Psoas muscle (tissue), 8 donors: ENCODE measurements at places on chromosomes 11 and 22. TPM values are rescaled to one million over a fixed set of nuclear protein-coding genes. Genes with fewer than 3 reads are reported as not detected.

- no peaks in the 10 kb centered on the region for H3K36me3 ChIP-seq
- H3K4me1 ChIP-seq: peaks cover 21% of the 10 kb centered on the region
- no peak overlapping the region for H3K4me3 ChIP-seq
- H3K27ac ChIP-seq: no peak overlapping the region
Observed at GRCh38 chr22:33896154-33896553, 24.1 kb downstream of the LARGE1 start.

DNA sequence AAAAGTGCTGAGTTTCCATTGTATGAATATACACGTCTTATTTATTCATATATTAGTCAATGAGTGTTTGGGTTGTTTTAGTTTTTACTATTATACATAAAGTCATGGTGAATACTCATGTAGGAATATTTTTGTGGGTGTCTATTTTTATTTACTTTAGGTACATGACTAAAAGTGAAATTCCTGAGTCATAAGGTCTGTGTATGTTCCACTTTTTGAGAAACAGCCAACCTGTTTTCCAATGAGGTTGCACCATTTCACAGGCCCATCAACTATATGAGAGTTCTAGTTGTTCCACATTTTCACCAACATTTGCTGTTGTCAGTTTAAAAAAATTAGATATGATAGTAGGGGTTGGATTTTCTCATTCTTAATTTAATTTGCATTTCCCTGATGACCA lies 6.6 kb upstream of the OR6X1 start:
- no peaks in the 10 kb centered on the region for H3K4me1 ChIP-seq
- H3K36me3 ChIP-seq: no peaks in the 10 kb centered on the region
- no peaks in the 10 kb centered on the region for H3K27me3 ChIP-seq
- no peak overlapping the region for H3K27ac ChIP-seq
- no peak for DNase-seq

MS4A4E gene
- total RNA-seq: 0.82 TPM

GRCh38 chr11:65382804-65383368 lies 440 bp upstream of the SLC25A45 start:
- peaks cover 5% of the 10 kb centered on the region for H3K36me3 ChIP-seq
- H3K4me1 ChIP-seq: peaks cover 50% of the 10 kb centered on the region
- DNase-seq: peak; percentile 89
- H3K4me3 ChIP-seq: peak overlapping the region; percentile 53

DNA sequence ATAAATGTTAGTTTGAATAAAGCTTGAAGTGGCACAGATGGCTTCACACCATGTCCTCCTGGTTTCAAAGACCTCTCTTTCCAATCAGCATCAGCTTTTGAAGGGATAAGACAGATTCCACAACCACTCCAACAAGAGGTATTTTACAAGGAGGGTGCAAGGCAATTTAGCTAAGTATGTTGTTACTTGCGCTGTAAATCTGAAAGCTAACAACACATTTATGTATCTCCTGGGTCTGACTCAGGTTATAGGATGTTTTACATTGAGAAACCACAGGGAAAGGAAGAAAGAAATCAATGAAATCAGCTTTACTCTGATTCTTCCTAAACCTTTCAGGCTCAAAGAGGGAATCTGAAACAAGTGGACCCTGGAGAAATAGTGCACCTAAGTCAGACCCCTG lies 12.1 kb downstream of the CWC15 start:
- H3K4me3 ChIP-seq: no peak overlapping the region
- no peaks in the 10 kb centered on the region for H3K27me3 ChIP-seq
- no peak overlapping the region for H3K27ac ChIP-seq
- no peak for DNase-seq
